Activated naive CD4-positive, alpha-beta T cell treated with anti-CD3 and anti-CD28 coated beads, Interleukin-2, amount 50 U/mL, for 72 hours (primary cell): ENCODE measurements at places on chromosomes 2 and 18. TPM values are rescaled to one million over a fixed set of nuclear protein-coding genes. Genes with fewer than 3 reads are reported as not detected.
A peak's percentile ranks its signal among the peaks of the same experiment; 100 is the strongest.

Gene ANKRD44
- total RNA-seq, result 103 TPM

GRCh38 chr18:78422336-78422735 is 557.3 kb upstream of the SALL3 start:
- DNase-seq, result no peak

Gene IGFBP2
- 11.6 TPM for total RNA-seq

Gene HOXD4
- total RNA-seq, result not detected

Gene CD226
- total RNA-seq, result 42.4 TPM

GRCh38 chr18:45962866-45963265 is 4.3 kb downstream of the EPG5 start:
- no peak for DNase-seq

DNA sequence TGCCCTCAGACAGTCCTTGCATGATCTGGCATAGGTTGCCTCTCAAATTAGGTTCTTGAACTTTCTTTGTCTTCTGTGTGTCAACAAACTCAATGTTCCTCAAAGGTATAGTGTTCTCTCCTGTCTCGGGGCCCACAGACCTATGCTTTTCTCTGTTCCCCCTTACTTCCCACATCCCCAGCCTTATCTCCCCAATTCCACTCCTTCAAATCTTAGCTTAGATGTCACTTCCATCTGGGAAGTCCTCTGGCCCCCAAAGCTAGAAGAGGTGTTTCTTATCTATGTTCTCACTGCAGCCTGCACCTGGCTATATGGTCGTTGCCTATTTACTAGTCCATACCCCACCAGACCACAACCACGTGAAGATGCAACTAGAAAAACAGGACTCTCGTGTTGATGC is 134.6 kb upstream of the MYCN start:
- DNase-seq, result no peak

DNA sequence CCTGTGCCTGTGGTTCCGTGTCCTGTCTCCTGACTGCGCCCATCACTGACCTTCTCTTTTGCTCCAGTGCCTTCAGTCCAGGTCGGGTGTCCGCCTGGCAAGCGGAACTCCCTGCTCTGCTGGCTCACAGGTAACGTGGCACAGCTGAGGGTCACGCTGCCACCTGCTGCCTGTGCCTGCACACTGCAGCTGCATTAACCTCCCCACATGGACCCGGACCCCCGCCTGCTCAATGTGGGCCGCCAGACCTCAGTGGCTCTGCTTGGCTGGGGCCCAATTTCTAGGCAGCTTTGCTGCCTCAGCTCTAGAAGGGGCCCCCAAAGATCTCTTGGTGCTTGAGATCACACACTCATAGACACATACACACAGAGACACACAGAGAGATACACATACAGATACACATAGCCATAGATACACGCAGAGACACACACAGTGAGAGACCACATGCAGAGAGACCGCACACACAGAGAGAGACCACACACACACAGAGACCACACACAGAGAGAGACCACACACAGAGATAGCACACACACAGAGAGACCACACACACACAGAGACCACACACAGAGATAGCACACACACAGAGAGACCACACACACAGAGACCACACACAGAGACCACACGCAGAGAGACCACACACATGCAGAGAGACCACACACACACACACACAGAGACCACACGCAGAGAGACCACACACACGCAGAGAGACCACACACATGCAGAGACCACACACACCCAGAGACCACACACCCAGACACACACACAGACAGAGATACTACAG is 14.9 kb upstream of the CNNM3 start:
- peak; percentile 77 for DNase-seq

GRCh38 chr2:218405746-218406208 is 6.1 kb downstream of the CTDSP1 start:
- DNase-seq, result no peak

GRCh38 chr2:46045888-46046287 is 251.3 kb upstream of the EPAS1 start:
- no peak for DNase-seq

GRCh38 chr2:74415762-74416395 is 5.5 kb downstream of the C2orf81 start:
- DNase-seq, result peak; percentile 22

DNA sequence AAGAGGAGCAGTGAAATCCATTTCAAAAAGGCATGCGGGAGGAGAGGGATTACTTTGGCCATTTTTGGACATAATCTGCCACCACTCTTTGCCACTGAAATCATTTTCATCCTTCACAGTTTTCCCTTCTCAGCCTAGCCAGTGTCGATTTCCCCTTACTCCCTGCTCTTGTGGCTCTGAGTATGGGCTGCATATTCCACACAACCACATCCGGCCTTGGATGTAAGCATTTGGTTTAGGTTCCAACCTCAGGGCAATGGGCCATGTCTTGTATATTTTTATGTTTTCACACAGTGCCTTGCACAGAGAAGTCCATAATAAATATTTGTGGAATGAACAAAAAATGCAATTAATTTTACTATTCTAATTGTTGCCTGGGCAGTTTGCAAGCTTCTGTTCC is 7.7 kb upstream of the SERPINE2 start:
- DNase-seq, result no peak

- no peak for DNase-seq
These were observed 35.9 kb upstream of the SLC14A1 start for GRCh38 chr18:45688113-45688512.

GRCh38 chr2:199364153-199364552 is 93.6 kb downstream of the SATB2 start:
- no peak for DNase-seq

DNA sequence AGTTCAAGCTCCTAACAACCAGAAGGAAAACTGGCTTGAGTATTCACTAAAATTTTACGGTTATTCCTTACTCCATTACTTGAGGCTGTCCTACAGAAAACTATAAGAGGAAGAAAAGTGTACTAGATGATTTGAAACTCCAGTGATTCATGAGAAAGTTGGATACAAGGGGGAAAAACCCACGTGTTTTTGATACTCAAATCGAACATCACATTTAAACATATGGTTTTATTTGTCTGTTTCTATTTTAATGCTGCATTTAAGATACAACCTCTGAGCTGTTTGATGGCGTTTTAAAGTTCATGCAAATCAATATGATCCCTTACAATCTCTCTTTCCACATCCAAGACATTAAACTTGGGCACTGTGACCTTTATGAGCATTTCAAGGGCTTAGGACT is 125.1 kb upstream of the LMAN1 start:
- no peak for DNase-seq

Gene CPO
- total RNA-seq, result not detected

DNA sequence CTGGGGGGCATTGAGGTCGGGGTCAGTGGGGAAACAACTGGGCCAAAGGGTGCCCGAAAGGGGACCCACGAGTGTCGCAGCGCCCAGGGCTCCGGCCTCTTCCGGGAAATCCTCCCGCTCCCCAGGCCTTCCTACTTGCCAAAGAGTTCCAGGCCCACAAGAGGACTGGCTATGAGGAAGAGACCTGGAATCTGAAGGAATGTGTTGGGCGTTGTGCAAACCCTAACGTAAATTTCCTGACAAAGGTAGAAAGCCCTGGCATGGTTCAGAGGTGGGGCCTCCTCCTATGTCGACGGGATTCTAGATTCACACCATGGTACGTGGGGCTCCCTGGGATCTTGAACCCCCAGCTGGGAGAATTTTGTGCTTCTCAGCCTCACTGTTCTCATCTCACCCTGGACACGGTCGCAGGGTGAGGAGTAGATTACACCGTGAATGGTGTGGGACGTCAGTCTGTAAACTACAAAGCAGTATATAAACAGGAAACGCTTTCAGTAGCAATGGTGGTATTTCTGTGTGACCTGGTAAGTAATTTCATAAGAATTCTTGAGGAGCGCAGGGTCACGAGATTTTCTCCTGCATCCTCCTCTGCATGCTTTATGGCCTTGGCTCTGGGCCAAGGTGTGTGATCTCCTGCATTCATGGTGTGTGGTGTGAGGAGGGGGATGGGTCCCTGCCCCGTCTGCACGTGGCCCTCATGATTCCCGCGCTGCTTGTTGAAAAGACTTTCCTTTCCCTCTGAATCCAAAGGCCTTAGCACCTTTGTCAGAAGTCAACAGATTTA is 868 bp downstream of the HSBP1L1 start:
- no peak for DNase-seq

DNA sequence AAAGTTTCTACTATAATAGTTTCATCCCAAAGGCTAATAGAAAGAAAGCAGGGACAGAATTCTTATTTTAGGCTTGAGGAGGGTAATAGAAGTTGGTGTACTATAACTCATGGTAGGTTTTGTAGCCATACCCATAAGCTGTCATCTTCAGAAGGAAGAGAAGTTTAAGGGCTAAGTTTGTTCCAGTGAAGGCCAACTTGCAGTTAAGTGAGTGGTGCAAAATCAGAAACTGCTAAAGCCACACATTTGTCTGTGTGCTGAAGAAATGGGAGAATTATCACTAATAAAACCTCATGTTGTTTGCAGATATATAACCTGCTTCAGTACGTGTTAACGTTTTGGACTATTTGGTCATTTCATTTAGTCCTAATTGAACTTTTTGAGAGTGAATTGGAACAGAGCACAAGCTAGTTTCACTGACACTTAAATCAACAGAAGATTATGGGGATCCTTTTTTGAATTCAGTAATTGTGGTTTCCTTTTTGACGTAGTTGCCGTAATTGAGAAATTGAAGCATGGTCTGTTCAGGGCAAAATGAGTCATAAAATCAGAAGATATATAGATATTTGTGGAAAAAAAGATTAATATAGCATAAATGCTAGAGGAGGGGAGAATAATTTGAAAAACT is 69.1 kb downstream of the PHLPP1 start:
- no peak for DNase-seq

DNA sequence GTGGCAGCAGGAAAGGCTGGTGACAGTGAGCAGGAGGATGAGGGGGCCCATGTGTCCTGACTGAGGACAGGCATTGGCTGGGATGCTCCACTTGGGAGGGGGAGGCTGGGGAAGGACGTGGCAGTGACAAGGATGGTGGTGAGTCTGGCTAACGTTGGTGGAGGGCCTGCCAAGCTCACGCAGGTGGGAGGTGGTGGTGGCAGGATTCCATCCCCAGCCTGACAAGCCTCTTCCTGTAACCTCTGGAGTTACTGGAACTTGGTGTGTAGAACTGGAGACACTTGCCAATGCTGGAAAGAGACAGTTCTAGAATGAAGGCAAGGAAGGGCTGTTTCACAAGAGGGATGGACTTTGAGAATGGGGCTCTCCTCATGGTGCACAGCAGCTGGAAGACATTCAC is 8.2 kb downstream of the PROM2 start:
- no peak for DNase-seq

DNA sequence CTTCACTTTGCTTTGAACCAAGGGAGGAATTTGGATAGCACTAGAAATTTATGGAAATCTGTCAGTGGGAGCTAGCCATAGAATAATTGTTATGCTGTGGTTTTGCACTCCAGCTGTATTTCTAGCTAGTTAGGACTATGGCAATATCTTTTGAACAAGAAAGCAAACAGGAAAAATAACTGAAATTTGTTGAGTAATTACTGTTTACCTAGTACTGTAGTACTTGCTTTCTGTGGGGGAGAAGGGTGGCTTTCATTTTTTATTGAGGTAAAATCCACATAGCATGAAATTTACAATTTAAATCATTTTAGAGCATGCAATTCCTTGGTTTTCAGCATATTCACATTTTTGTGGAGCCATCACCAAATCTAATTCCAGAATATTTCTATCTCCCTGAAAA is 28.4 kb downstream of the MBD5 start:
- DNase-seq, result no peak

Gene NR4A2
- total RNA-seq, result 134 TPM

- DNase-seq, result no peak
These were observed 1130.9 kb upstream of the SLC39A10 start for GRCh38 chr2:194526121-194526520.
